NCI-H1092 (cell line): ENCODE measurements at places on chromosomes 16 and 17.
A peak's percentile ranks its signal among the peaks of the same experiment; 100 is the strongest.

DNA sequence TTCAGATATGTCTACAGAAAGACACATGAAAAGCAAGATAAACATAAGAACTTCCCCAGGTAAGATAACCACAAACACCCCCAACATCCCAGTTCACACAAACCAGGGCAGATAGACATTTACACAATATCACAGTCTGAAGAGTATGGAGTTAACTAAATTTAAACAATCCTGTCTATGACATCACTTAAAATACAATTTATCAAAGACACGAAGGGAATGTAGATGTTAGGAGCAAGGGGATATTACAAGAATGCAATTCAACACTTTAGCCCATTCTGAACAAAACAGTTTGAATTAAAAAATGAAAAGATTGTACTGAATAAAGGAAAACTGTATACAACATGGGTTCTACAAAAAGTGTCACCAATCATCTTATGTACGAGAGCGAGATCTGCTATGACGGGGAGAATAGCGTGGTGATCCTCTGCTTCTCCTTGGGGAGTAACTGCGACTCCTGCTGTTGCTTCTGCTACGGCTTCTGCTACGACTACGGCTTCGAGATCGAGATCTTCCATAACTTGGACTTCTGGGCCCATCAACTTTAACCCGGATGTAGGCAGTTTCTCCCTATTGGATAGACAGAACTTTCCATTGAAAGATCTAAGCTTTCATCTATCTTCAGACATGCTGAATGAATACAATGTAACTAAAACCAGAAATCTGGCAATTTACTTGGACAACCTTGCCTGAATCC lies 1.9 kb downstream of the SRSF1 start:
- DNase-seq, result no peak

DNA sequence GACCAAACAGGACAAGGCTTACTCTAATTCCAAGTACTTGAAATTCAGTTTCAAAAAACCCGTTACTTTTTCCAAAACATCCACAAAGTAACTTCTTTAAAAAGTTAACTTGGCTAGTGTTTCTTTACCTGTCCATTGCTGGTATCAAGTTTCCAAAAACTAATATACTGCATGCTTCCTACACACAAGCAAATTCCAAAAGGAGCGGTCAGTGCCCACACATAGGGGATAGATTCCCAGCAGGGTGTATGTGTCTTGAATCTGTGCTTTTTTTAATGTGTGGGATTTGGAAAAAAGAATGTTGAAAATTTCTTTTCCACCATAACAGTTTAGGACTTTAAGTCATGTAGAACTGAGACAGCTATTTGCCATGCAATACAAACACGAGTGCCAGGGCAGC lies 367.8 kb upstream of the SOX9 start:
- no peak for DNase-seq

DNA sequence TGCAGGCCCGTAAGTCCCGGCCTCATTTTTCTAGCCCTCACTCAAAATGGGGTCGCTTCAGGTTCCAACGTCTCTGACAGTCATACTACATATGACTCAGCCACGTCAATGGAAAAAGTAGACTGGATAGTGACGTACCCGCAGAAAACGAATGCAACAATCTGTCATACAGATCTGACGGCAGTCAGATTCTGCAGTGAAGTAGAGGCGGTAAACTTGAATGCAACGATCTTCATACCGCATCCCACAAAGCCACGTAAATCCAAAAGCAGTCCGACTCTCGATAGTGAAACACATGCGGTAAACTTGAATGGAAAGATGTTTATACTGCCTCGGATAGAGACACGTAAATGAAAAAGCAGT lies 38.4 kb upstream of the ARL4D start:
- DNase-seq, result peak; percentile 31

GRCh38 chr17:49555495-49556222 lies 20.0 kb upstream of the NXPH3 start:
- DNase-seq, result no peak

GRCh38 chr17:81066771-81067315 lies 31.9 kb downstream of the BAIAP2 start:
- no peak for DNase-seq

DNA sequence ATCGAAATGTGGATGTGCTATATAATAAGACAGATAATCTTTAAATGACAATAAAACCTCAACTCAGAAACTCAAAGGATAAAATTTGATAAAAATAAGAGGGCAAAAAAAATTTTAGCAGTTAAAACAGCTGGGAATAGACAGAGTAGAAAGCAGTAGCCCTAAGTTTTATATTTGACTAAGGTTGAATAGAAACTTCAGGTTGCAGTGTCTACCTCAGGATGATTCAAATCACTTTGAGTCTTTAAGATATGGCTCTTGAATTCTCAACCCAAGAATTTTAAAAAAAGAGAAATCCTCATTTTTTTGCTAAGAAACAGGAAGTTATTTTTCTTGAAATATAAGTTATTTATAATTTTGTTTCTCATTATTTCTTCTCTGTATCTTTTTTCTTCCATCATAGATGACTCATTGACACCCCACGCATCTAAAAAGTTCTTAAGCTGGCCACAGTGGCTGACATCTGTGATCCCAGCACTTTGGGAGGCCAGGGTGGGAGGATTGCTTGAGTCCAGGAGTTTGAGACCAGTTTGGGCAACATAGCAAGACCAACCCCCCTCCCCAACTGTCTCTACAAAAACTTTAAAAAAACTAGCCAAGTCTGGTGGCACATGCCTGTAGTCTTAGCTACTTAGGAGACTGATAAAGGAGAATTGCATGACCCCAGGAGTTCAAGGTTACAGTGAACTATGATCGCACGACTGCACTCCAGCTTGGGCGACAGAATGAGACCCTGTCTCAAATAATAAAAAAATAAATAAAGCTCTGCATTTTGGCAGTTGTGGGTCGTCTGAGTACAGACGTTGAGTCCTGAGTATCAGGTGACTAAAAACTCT lies 23.9 kb downstream of the NFAT5 start:
- no peak for DNase-seq

- DNase-seq, result no peak
Observed at GRCh38 chr17:81648707-81649085, 7.6 kb downstream of the PDE6G start.

DNA sequence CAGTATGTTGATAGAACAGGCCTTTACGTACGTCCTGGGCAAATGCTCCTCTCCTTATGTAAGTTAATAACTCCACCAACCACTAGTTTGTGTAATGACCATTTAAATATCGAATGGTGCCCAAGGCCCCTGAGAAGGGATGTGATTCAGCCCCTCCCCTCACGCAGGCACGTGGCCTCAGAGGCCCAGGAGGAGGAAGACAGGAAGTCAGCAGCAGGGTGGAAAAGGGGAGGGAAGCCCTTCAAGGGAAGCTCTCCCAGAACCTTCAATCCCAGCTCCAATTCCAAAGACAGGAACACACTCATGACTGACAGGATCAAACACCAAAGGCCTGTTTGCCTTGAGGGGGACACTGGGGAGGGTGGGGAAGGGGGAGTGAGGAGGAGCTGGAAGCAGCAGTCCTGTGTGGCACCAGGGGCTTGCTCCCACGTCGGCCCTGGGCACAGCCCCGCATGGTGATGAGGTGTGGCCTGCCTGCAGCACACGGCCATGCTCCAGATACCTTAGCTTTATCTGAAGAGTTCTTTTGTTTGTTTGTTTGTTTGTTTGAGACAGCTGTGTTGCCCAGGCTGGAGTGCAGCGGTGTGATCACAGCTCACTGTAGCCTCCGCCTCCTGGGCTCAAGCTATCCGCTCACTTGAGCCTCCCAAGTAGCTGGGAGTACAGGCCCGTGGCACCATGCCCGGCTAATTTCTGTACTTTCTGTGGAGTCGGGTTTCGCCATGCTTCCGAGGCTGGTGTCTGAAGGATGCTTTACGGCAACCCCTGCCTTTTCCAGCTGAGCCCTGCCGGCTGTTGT lies 105.0 kb downstream of the ZNF778 start:
- peak; percentile 67 for DNase-seq
